ENCODE measurements at places on chromosomes 3 and 15. TPM values are rescaled to one million over a fixed set of nuclear protein-coding genes. Genes with fewer than 3 reads are reported as not detected.

GRCh38 chr3:65029130-65029529 lies 341.3 kb upstream of the ADAMTS9 start:
- DNase-seq = no peak

DNA sequence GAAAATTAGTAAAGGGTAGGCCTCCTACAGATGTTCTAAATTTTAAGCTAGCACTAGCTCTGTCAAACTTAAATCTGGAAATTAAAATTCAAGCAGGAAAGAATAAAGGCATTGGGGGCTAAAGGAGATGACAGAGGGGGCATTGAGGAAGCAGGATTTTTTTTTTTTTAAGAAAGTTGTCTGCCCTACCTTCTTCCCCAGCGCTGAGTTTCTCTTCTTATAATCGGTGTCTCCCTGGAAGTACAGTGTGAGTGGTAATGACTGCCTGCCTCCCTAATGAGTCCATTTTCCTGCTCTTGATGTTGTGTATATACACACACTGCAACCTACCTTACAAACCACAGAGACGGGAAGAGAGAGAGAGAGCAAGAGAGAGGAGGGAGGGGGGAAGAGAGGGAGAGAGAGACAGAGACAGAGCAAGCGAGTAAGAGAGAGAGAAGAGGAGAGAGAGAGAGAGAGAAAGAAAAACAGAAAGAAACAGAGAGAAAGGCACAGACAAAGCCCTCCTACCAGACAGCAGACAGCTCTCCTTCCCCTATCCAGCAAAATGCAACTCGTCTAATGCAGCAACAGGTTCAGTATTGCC lies 47.0 kb downstream of the ZBTB20 start:
- no peak for DNase-seq

- no peak for DNase-seq
Measured at GRCh38 chr15:49902685-49903501, 216.1 kb downstream of the ATP8B4 start.

DNA sequence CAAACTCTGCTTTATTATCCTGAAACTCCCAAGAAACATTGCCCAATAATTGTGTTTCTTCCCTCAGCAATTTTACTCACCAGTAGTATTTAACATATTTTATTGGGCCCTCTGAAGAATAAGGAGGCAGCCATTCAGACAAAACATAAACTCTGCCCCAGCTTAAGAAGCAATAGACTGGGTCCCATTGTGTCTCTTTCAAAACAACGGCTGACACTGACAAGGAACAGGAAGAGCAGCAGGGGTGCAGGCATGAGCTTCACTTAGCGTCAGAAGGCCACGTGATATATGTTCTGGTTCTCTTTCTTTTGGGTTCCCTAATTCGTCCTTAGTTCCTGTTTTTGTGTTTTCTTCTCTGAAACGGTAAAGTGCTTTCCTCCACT lies 242.3 kb downstream of the FHIT start:
- DNase-seq = peak; percentile 55

GRCh38 chr3:143970773-143971358 lies 757 bp upstream of the DIPK2A start:
- DNase-seq = peak; percentile 73

- peak; percentile 53 for DNase-seq
Measured at GRCh38 chr3:169241991-169242707, 421.4 kb downstream of the MECOM start.

DNA sequence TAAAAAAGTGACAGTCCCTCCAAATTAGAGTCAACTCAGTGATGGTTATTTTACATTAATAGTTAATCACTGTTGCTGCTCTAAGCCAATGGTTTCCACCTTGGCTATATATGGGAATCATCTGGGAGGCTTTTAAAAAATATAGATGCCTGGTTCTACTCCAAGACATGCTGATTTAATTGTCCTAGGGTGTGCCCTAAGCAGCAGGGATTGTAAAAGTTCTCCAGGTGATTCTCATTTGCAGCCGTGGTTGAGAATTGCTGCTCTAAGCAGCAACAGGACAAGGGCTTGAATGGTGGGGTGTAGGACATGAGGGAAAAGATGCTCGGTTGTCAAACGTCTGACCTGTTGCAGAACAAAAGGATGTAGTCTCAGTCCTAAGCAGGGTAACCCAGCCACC lies 405.1 kb upstream of the MCTP2 start:
- DNase-seq = no peak

DNA sequence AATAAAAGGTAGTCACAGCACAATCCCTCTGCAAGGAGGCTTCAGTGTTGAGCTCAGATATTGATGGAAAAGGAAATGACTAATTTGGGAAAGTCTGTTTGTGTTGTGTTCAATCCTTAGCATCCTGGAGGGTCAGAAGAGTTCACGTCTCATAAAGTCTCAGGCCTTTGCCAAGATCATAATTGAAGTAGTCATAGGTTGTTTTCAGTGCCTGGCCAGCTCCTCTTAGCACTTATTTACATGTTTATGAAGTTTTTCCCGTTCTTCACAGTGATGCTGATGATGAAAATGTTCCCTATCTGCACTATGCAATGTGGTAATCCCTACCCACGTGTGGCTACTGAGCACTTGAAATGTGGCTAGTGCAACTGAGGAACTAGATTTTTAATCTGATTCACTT lies 61.6 kb upstream of the TGFBR2 start:
- DNase-seq = no peak

DNA sequence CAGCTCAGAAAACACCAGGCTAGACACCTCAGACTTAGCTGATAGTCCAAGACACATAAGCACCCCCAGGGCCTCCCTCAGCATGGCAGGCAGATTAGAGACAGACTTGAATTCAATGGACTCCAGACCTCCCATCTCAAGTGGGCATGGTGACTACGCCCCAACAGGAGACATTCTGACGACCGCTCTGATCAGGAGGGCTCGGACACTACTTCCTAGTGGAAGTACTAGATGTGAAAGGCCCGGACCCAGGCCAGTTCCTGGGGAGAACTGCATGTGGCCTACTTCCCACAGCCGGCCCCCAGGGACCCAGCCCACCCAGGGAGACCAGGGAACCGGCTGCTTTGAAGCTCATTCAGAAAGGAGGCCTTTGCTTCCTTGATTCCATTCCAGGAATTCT lies 16.9 kb downstream of the POC1A start:
- no peak for DNase-seq

DNA sequence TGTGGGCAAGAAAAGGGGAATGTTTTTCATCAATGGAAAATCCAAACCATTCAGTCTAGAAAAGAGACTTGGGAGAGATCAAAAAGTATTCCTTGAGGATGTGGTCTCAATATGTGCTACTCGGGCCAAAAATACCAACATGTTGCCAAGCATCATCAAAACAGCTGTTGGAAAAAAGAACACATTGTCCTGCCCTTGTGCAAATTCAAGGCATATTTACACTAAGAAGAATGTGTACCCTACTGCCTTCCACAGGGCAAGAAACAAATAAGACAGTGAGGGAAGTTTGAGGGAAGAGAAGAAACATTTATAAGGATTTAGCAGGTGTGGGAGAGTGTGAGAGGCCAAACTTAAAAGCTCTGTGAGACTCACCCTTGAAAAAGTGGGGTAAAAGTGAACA lies 252.1 kb downstream of the NTRK3 start:
- no peak for DNase-seq

DNA sequence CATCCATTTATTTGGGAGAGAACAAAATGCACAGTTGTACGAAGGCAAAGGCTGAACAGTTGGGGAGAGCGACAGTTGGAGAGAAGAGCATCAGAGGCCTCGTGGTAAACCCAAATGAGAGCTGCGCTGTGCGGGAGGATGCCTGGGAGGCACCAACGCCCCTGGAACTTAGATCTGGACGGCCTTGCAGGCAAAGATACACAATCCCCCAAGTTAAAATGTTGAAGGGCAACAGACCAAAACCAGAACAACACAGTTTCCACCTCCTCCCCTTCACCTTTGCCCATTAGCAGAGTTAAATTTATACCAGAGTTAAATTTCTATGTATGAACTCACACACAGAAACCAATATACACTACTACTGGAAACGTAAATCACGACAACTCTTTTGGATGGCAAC lies 339.6 kb downstream of the RORA start:
- DNase-seq = no peak

Gene RAD54L2
- total RNA-seq = 21.4 TPM

Gene PARP3
- total RNA-seq = 24.6 TPM

Gene MBD4
- total RNA-seq = 38.8 TPM

Gene GUCA1C
- not detected for total RNA-seq

Gene PCLAF
- total RNA-seq = 4.5 TPM

Measured in lower lobe of right lung (tissue), 2 donors.